Right atrium auricular region (tissue), 2 donors: ENCODE measurements at places on chromosomes 5 and 9. TPM values are rescaled to one million over a fixed set of nuclear protein-coding genes. Genes with fewer than 3 reads are reported as not detected.

GRCh38 chr9:113590991-113591898, 127.7 kb downstream of the RGS3 start:
- H3K27ac ChIP-seq: peak overlapping the region; percentile 52
- H3K27me3 ChIP-seq: no peaks in the 10 kb centered on the region
- H3K4me3 ChIP-seq: no peak overlapping the region
- peaks cover 10% of the 10 kb centered on the region for H3K36me3 ChIP-seq
- peak; percentile 92 for DNase-seq
- H3K4me1 ChIP-seq: peaks cover 89% of the 10 kb centered on the region

DNA sequence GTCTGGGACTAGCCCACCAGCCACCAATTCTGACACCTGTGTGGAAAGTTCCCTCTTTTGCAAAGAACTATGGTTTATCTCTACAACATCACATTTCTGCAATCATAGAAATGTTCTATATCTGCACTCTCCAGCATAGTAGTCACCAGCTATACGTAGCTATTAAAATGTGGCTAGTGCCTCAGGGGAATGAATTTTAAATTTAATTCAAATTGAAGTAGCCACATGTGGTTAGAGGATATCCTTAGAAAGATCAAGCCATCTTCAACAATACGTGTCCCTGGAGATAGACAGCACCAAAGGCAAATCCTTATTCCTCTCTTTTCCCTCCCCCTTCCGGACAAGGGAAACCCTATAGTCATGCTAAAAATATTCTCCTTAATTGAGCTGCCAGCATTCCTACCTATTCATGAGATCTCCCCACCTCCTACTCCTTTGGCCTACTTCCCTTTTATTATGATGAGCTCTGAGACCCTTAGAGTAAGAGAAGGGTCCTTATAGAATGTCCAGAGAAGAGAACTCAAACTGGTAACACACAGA, 11.1 kb downstream of the LCP2 start:
- H3K27ac ChIP-seq: no peak overlapping the region
- H3K27me3 ChIP-seq: no peaks in the 10 kb centered on the region
- no peaks in the 10 kb centered on the region for H3K4me1 ChIP-seq
- H3K4me3 ChIP-seq: no peak overlapping the region
- no peak for DNase-seq

Gene PLAC8L1
- total RNA-seq: not detected

DNA sequence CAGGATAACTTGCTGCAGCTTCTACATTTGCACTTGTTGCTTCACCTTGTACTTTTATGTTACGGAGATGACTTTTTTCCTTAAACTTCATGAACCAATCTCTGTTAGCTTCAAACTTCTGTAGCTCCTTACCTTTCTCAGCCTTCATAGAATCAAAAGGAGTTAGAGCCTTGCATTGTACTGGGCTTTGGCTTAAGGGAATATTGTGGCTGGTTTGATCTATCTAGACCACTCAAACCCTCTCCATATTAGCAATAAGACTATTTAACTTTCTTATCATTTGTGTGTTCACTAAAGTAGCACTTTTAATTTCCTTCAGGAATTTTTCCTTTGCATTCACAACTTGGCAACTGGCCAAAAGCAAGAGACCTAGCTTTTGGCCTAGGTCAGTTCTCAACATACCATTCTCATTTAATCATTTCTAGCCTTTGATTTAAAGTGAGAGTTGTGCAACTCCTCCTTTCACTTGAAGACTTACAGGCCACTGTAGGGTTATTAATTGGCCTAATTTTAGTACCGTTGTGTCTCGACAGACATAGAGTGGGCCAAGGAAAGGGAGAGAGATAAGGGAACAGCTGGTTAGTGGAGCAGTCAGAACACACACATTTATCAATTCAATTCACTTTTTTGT, 63.7 kb downstream of the SHOC1 start:
- no peak for DNase-seq
- no peaks in the 10 kb centered on the region for H3K4me1 ChIP-seq
- H3K27me3 ChIP-seq: no peaks in the 10 kb centered on the region
